ENCODE measurements at places on chromosomes 2 and 18.

GRCh38 chr2:160534996-160535395, 41.4 kb upstream of the RBMS1 start:
- DNase-seq, result no peak

GRCh38 chr2:199797431-199798403, 53.3 kb downstream of the FTCDNL1 start:
- no peak for DNase-seq

GRCh38 chr2:199471443-199472057, 13.8 kb upstream of the SATB2 start:
- peak; percentile 49 for DNase-seq

- DNase-seq, result peak; percentile 50
Measured at GRCh38 chr2:226649871-226650660, 149.6 kb downstream of the IRS1 start.

DNA sequence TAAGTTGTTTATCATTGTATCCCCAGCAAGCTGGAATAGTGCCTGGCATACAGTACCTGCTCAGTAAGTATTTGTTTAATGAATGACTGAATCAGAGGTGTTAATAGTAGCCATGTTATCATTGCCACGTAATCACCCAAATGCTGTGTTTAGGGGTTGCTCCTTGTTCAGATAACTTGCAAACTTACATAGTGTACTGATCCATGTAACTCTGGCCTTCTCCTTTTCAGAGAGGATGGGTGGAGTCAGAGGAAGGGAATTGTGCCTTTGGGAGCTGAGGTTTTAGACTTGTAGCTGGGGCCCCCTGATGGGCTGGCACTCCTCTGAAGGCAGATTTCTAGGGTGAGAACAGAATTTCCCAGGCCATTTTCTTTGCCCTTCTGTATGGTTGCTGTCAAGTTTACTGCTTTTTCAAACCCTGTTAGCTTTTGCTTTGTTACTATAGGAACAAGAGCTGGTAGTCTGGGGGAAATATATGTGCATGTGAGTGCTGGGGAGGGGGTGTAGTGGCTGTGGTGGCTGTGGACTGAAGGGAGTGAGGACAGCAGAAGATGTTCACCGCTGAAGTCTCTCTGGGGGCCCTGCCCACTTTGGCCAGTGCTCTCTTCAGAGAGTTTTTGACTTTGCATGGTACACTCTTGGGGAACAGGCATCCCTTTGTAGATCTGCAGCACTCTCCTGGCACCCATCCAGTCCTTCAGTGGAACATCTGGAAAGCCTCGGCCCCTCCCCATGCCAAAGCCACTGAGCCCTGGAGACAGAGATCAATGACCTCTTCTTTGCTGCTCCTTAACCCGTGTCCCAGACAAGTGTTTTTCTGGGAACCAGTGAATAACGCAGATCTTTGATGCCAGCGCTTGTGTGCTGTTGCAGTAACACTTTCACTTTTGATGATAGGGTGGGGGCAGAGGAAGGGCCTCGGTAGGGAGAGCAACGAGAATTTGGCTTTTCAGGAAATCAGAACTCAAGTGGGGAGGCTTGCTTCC, 209.0 kb downstream of the PRKCE start:
- DNase-seq, result no peak

- DNase-seq, result no peak
Measured at GRCh38 chr2:8676921-8677645, 4.8 kb upstream of the ID2 start.

DNA sequence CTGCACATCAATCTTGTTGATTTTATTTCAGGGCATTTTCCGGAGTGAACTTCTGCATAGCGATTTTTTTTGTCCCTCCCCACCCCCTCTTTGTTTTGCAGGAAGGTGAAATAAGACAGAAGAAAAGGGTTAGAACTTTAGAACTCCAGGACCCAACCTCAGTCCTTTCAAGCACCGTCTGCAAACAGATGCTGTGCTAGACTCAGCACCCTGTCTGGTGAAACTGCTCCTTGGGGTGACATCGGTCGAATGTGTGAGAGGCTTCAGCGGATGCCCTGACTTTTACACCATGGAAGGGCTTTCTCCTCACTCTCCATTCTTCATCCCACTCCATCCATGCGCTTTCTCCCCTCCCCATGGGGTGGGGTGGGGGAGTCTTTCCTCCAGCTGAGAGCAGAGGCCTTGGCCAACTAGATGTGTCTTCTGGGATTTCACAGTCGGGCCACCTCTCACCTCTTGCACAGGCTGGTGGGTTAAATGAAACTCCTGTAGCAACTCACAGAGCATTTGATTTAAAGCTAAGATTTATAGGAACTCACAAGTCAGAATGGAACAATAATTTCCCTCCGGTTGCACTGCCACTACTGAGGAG, 43.3 kb upstream of the EDAR start:
- no peak for DNase-seq

DNA sequence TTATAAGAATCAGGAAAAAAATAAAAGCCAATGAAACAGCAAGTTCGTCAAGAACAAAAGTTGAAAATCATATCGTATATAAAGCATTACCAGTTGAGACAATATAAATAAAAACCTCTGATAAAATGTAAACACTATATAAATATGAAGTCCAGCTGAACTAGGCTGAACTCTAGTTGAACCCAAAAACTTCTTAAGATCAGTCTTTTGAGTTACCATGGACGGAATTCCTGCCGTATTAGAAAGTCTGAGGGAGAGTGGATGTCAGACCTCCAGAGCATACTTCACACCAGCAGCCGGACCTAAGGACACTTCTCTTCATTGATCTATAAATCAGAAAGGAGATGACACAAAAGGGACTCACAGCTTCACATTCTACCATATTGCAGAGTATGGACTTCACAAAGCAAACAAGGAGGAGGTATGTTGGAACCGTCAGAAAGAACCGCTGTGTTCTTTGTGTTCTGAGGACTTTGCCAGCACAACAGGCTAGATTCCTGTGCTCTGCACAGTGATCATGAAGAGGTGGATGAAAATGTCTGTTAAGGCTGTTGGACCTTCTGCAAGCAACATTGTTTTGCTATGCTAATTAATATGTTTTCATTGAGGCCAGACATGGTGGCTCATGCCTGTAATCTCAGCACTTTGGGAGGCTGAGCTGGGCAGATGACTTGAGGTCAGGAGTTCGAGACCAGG, 67.2 kb upstream of the SP5 start:
- no peak for DNase-seq

GRCh38 chr18:44996261-44996660, 315.6 kb downstream of the SETBP1 start:
- DNase-seq, result no peak

- DNase-seq, result no peak
Measured at GRCh38 chr18:62928326-62928725, 213.0 kb downstream of the PHLPP1 start.

DNA sequence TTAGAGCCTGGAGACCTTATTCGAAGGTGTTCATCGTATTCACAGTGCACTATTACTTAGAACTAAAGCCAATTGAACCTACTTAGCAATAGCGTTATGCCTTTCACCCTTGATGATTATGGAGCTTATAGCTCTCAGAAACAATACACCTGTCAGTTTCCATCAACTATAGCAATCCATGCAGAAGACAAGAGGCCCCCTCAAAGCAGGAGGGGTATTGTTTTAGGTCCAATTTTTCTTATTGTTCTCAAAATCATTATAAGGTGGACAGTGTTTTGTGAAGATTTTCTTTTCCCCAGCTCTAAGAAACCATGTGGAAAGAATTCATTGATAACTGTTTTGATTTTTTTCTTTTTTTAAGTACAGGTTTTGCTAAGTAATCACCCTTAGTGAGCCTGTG, 135.5 kb downstream of the MEIS1 start:
- DNase-seq, result no peak

DNA sequence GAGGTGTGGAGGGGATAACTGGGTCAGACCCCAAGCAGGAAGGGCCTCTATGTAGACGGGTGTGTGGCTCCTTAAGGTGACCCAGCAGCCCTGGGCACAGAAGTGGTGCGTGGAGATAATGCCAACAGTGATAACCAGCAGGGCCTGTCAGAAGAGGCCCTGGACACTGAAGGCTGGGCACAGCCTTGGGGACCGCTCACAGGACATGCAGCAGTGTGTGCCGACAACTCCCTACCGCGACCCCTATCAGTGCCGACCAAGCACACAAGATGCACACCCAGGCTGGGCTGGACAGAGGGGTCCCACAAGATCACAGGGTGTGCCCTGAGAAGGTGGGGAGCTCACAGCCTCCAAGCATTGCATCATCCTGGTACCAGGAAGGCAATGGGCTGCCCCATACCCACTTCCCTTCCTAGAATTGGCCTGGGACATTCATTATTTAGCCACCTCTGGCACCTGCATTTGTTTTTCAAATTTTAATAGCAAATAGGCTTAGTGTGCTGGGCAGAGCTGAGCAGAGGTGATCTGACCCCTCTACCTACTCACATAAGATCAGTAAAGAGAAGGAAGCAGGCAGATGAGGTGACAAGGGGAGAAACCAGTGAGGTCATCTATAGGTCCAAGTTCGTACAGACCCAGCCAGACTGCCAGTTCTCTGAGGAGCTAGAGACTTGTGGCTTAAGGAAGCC, 55.2 kb downstream of the BCL11A start:
- DNase-seq, result no peak

- no peak for DNase-seq
Measured at GRCh38 chr2:159071190-159071915, 102.9 kb downstream of the TANC1 start.
